GM12878 (cell line): ENCODE measurements at places on chromosomes 7 and 10. TPM values are rescaled to one million over a fixed set of nuclear protein-coding genes. Genes with fewer than 3 reads are reported as not detected.

DNA sequence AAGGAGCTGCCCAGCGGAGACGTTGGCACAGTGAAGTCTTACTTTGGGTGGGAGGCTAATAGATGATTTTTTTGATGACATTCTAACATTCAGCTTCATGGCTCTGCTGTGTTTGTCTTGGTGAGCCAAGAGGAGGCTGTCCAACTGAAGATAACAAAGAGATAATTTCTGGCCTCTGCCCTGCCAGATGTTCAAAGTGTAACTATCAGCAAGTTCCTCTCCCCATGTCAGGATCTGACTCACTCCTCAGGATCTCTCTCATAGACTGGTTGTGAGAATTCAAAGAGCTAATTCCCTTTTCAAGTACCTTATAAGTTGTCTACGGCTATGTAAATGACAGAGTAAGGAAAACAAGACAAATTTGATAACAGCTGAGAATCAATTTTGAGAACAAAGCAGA lies 1340.9 kb downstream of the XPNPEP1 start:
- DNase-seq: no peak

GRCh38 chr10:130360826-130361311 lies 224.7 kb downstream of the GLRX3 start:
- DNase-seq: no peak

- DNase-seq: no peak
Observed at GRCh38 chr10:18737236-18737635, 78.0 kb downstream of the ARL5B start.

DNA sequence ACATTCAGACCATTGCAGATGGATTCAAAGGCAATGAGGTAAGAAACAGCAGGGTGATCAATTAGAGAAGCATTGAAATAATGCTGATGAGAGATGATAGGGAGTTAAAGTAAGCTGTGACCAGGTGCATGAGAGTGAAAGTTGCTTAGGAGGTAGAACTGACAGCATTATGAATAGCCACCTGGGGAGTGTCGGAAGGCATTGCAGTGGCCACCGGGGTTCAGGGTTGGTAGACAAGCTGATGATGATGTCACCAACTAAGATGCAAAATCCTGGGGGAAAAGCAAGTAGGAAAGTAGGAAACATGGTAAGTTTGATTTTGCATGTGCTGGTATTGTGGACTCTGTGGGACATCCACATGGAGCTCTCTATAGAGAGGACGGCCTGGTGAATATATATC lies 211.9 kb upstream of the ETV1 start:
- no peak for DNase-seq

- DNase-seq: no peak
Observed at GRCh38 chr10:28393956-28394568, 91.2 kb upstream of the MPP7 start.

DNA sequence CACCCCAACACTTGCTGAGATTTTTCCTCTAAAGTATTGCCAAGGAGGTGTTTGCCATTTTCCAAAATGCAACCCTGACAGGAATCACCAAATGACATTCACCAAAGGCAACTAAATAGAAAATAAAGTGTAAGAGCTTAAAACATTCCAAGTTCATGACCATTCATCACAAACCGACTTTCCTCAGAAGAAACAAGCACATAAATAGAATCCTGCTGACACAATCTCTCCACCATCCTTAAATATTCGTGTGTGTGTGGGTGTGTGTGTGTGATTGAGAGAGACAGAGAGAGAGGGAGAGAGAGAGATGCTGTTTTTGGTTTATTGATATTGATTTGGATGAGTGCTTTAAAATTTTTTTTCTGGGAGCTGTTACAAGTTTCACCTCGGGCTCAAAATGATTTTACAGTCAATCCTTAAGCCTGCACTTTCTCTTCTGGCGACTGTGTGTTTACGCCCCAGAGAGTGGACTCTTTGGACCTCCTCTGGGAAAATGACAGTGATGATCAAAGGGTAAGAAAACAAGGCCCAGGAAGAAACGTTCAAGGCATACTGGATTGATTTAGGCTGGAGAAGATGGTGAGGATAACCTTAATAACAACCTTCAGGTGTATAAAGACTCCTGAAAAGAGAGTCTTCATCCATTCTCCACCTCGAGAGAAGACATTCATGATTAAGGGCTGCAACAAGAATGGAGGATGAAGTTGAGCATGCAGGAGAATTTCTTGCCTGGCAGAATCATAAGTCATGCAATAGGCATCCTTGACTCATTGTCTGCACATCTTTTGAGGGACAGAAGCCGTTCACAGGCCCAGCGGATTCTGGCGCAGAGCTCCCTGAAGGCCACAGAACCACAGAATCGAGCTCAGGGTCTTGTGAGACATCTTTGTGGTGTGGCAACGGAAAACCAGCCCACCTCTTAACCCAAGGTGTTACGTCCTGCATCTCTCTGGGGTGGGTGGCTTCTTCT lies 104.4 kb upstream of the FGFR2 start:
- no peak for DNase-seq

Gene SEC23IP
- 71.9 and 82.5 TPM in 2 replicates for total RNA-seq

Gene NKX1-2
- total RNA-seq: not detected in 2 replicates

Gene FBXL13
- 0.16 and 0.95 TPM in 2 replicates for total RNA-seq

Gene ANKRD22
- 0.48 and 0.56 TPM in 2 replicates for total RNA-seq

Gene CRPPA
- total RNA-seq: not detected in 2 replicates
